ENCODE measurements at places on chromosomes 7 and 10.
A peak's percentile ranks its signal among the peaks of the same experiment; 100 is the strongest.

DNA sequence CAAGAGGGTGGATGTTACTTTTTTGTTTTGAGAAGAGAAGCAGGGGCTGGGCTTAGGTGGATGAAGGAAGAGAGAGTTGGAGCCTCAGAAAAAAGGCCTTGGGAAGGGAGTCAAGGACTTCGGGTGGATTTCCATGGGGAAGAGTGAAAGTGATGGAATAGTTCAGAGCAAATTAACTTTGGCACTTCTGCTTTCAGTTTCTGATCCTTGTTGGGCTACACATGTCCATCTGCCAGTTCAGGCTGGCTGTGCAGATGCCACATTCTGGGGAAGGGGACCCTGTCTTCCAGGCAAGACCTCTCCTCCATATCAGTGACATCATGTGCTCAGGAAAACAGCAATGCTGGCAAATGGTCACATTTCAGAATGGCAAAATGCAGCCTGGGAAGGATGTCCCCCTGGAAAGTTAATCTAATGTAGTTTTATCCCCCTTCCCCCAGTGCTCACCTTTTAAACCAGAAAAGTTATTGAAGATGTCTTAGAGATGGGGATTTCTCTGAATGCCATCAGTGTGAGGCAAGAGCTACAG is 86.0 kb downstream of the WDFY4 start:
- DNase-seq: no peak

DNA sequence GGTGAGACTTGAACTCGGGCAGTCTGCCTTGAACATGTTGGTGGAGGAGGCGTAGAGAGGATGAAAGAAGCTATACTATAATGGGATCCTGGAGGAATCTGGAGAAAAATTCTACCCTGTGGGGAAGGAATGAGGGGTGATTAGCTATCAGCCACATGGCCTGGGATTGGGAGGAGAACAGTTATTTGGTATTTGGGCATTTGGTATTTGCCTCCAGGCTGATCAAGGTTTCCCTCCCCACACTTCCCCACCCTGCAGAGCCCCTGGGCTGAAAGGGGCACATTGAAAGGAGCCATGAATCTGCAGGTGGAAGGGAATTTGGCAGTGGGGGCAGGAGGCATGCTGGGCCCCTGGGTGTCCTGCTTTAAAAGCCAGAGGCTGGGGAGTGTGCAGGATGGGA is 235.3 kb downstream of the INHBA start:
- DNase-seq: no peak

DNA sequence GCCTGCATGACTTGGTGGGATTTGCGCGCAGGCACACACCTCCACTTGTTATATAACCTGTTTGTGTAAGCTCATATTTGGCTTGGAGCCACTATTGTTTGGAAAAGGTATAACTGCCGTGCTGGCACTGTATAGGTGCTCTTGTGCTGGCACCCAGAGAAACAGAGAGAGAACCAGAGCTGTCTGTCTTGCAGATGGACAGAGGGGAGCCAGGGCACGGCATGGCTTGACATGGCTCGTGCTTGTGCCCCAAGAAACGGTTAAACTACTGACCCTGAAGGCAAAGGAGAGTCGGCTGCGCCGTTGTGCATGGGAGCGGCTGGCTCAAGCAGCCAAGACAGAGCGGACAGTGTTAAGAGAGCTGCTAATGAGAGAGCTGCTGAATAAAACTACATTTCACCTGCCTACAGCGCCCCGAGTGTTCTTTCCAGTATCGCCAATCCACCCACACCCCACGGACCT is 23.2 kb downstream of the RAPGEF5 start:
- DNase-seq: no peak

GRCh38 chr10:44863344-44864047 is 47.6 kb upstream of the TMEM72 start:
- DNase-seq: no peak

DNA sequence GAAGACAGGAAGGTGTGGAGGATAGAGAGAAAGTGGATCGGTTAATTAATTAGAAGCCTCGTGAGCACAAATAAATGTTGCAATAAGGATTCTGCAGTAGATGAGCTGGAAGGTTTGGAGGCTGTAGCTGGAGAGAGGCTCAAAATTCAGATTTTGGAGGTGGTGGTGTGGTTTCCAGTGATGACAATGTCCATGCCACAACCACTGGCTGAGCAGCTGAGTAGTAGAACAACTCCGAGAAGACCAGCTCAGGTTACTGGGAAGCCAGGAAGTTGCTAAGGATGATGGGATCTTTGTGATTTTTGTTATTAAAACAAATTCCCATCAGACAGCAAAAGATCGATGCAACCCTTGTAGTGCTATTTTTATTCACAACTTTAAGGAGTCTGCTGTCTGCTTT is 7.7 kb downstream of the SLC26A4 start:
- no peak for DNase-seq

DNA sequence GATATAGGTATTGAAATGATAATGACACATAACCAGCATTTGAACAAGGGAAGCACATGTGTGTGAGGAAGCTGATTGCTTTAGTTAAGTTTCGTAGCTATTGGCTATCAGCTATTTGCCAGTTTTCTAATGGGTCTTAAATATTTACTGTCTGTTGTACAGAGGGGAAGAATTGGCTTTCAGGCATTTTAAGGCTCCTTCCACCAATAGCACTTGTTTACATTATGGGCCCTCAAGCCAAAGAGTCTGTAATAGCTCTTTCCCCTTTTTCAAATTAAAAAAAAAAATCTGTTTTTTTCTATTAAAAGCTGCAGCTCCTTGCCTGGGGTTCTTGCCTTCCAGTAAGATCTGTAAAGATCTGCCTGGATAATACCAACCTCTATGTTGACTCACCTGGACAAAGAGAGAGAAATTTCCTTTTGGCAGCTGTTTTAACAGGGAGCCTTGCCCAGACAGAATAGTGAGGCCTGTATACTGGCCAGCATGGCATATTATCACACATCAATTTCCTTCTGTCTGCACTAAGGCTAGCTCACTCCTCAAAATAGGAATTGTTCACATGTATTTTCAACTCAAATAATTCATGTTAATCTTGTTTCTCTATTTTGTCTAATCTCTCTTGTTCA is 104.7 kb upstream of the LRGUK start:
- DNase-seq: no peak

DNA sequence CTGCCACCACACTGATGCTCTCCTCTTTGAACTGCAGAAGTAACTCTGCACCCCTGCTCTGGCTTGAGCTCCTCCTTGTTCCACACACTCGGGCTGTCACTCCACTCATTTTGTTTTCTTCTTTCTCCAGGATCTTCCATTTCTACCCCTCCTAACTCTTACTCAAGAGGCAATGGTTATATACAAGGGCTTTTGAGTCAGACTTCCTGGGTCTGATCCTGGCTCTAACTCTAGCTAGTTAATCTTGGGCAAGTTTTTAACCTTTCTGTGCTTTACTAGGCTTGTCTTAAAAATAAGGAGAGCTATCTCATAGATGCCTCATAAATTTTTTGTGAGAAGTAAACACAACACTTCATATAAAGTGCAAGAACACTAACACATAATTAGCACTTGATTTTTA is 45.3 kb upstream of the GNAI1 start:
- DNase-seq: no peak

GRCh38 chr7:91358303-91358702 is 94.1 kb downstream of the FZD1 start:
- no peak for DNase-seq

GRCh38 chr10:28910956-28911355 is 233.6 kb downstream of the BAMBI start:
- DNase-seq: peak; percentile 53

DNA sequence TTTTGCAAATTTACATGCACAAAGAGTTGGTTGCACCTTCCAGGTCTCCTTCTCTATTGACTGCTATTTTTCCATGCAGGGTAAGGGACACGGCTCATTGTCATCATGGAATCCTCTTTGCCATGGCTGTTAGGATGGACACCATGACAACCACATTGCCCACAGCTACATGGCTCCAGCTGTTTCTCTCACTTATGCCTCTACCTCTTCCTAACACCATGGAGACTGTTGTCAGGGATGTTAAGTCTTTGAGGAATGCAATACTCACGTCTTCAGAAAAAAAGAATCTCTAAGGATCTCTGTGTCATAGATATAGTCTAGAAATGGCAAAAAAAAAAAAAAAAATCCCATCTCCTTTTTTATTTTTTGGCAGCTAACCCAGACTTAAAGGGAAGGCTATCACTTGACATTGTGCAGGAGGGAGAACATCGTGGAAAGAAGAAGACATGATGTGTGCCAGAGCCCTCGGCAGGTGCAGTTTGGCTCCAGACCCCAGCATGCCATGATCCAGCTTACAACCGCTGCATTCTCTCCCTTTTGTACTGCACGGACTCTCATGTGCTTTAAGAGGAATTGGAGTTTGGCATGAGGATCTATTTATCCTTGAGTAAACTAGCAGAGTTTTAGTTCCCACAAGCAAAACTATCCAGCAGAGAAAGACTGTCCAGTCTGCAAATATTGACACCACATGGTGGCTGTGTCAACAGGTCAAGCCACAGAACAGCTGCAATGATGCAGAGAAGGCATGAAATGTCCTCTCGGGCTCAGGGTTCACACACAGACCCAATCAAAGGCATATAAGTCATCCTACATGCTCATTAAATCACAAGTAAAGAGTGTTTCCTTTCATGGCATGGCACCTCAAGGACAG is 70.8 kb downstream of the FRMD4A start:
- peak; percentile 73 for DNase-seq

GRCh38 chr7:134645478-134645877 is 1.2 kb upstream of the BPGM start:
- peak; percentile 13 for DNase-seq

GRCh38 chr7:7190142-7190541 is 7.8 kb downstream of the C1GALT1 start:
- peak; percentile 33 for DNase-seq

DNA sequence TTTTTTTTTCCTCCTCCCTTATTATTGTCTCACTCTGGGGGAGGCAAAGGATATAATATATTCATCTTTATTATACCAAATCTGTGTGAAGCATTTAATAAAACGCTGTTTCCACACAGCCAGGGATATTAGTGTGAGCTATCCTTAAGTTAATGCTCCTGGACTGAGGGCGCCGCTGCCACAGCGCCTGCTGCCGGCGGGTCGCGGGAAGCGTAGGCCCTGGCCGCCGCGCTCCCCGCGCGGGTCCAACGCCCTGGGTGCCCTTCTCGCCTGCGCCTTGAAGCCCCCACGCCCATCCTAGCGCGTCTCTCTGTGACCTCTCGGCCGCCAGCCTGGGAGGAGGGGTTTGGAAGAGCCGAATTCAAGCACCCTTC is 9.5 kb upstream of the LBX1 start:
- DNase-seq: peak; percentile 26

- DNase-seq: no peak
These were observed 37.2 kb downstream of the BAMBI start for GRCh38 chr10:28714401-28715053.

DNA sequence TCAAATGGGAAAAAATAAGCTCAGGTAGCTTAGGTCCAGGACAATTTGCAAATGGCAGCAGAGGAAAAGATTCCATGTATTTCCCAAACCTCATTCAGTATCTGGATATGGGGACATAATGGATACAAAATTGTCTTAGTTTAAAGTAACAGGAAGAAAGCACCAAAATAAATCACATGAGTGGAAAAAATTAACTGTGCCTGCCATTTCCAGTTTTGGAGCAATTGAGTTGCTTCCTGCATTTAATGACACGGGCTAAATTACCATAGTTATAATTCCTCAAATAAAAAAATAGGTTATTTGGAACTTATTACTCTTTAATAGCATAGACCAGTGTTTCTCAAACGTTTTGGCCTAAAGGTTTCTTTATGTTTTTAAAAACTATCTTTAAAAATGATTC is 6.3 kb upstream of the STAMBPL1 start:
- DNase-seq: no peak

GRCh38 chr7:18760631-18761445 is 265.3 kb downstream of the HDAC9 start:
- DNase-seq: no peak

GRCh38 chr10:33155720-33156638 is 178.5 kb downstream of the NRP1 start:
- peak; percentile 100 for DNase-seq

GRCh38 chr10:30059209-30060107 is at the start of gene JCAD:
TSS of gene JCAD (minus strand) at chr10:30059586. CDS start at chr10:30047812, 11,774 bp downstream.
- peak; percentile 43 for DNase-seq

GRCh38 chr10:95618101-95618500 is 38.4 kb downstream of the ALDH18A1 start:
- no peak for DNase-seq

DNA sequence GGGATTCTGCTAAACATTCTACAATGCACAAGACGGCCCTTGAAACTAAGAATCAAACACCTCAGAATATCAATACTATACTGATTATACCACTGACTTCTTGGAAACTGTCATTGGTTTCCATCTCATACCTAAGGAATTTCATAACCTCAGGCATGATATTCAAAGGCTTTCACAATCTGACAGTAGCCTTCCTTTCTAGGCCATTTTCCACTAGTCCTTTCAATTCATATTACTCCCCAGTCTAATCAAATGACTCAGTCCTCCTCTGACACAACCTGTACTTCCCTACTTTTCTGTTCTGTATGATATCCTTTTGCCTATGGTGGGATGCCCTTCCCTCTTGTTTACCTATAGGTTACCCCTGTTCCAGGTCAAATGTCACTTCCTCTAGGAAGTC is 48.3 kb downstream of the CSTF2T start:
- DNase-seq: peak; percentile 4

GRCh38 chr7:132019703-132020102 is 463.3 kb upstream of the PODXL start:
- DNase-seq: no peak

GRCh38 chr10:97960269-97961056 is 70.0 kb downstream of the CRTAC1 start:
- DNase-seq: no peak

DNA sequence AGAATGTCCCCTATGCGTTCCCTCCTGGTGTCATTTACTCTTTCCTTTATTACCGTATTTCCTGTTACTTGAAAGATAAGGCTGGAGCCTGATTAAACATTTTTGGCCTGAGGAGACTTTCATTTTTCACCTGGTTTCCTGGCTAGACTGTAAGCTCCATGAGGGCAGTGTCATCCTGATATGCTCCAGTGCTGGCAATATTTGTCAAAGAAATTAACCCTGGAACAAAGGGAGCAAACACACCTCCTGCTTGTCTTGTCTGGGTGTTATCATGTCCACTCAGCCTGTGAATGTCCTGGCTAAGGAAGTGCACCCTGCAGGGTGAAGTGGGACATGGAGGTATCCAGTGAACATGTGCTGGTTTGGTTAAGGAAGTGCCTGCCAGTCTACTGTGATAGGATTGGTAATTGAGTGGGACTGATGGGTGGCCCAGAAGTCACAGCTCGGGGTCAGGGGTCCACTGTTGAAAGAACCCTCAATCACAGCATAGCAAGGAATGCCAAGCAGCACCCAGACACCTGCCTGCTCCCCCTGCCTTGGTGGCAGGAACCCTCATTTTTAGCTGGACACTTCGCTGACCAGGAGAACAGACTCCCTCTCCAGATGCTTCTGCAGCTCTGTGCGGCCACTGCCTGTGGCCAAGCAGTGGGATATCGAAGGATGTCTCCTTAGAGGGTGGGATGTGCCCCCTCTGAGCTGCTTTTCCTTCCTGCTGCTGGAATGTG is 20.9 kb upstream of the PPIA start:
- DNase-seq: no peak

- DNase-seq: no peak
These were observed 39.2 kb downstream of the LAMB4 start for GRCh38 chr7:108090791-108091460.
